Fibroblast of gingiva (primary cell): ENCODE measurements at places on chromosomes 7 and 10.

DNA sequence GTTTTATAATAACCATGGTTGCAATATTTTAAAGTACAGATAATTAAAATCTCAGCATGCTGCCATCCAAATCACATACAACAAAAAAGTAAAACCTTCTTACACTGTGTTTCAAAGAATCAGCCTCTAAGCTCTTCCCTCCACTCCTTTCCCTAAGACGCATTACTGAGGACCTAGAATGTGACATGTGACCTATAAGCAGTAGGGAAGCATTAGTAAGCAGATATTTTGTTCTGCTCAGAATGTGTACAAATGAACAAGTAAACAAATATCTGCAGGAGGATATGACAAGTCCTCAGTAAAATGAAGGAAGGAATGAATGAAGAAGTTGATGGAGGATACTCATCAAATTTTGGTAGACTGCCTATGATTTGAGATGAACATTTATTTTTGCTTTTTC, 49.1 kb downstream of the RAB11FIP2 start:
- no peak for DNase-seq

DNA sequence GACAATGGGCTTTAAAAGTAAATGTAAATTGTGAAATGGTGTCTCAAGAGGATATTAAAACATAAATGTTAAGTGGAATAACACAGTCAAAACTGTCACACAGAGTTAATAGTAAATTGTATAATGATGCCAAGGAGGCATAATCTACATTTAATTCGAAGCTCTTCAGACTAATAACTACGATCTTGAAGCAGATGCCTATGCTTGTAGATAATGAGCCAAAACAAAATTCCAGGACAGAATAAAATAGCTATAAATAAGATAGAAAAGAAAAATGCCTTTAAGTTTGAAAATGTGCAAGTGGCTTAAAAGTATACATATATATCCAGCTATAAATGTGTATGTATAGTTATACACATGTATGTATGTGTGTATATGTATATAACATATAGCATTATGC, 17.5 kb downstream of the TWIST1 start:
- no peak for DNase-seq

GRCh38 chr10:75655791-75656451, 224.5 kb downstream of the LRMDA start:
- peak; percentile 32 for DNase-seq

DNA sequence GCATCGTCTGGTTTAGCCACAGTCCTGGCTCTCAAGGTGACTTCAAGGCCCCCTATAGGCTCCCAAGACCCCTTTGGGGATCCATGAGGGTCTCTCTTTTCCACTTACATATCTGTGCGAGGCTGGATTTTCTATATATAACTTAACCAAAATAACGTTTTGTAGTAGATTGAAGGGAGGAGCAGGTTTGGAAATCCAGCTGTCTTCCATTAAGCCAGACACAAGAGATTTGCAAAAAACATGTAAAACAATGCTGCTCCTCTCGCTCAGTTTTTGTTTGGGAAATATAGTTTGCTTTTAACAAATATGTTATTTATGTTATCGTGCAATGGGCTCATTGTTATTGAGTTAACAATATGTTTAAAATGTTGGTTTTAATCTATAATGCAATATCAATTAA, 811.2 kb downstream of the TYW1 start:
- no peak for DNase-seq

- DNase-seq = no peak
Measured at GRCh38 chr7:135189221-135189662, 18.7 kb upstream of the CYREN start.

GRCh38 chr7:1053002-1053411, 8.7 kb downstream of the GPR146 start:
- no peak for DNase-seq

DNA sequence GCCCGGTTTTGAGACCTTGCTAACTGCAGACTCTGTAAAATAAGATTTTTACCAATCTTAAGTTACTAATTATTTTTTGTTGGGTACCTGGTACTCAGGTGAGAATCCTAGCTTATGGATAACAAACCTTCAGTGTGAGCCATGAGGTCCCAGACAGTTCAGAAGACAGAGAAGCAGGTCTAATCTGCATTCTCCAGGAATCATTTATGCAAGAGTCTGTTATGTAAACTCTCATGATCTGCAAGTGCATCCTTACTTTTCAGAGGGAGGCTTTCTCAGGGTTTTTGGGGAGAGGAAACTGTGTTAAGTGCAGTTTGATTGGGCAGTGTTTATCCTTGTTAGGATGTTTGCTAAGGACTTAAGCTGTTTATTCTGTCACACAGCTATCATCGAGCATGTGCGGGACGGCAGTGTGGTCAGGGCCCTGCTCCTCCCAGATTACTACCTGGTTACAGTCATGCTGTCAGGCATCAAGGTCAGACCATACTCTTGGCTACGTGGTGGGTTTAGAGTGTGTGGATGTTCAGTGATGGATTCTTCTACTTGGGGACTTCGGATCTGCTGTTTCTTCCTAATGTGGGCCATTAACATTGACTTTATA, 50.2 kb downstream of the SND1 start:
- DNase-seq = no peak

DNA sequence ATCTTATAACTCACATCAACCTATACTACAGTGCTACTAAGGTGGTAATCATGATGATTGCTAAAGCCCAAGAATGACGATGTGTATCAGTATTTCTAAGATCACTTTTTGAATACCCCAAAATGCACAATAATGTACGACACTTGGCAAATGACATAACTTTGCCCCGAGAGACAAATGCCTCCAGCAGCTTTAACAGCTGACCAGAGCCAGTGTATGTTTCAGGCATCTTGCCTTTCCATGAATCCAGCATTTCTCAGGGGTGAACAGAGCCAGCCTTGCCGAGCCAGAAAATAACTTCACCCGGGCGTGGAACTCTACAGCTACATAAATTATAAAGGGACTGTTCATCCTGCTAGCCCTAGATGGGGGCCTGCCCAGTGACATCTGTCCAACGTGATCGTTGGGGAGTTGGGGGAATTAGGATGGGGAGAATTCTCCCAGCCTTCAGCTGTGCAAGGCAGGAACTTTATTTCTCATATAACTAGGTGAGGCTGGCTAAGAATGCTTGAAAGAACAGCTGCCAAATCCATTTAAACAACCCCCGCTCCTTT, 1.8 kb downstream of the IGFBP3 start:
- no peak for DNase-seq

- peak; percentile 81 for DNase-seq
Measured at GRCh38 chr7:117269417-117269816, 53.4 kb downstream of the WNT2 start.

DNA sequence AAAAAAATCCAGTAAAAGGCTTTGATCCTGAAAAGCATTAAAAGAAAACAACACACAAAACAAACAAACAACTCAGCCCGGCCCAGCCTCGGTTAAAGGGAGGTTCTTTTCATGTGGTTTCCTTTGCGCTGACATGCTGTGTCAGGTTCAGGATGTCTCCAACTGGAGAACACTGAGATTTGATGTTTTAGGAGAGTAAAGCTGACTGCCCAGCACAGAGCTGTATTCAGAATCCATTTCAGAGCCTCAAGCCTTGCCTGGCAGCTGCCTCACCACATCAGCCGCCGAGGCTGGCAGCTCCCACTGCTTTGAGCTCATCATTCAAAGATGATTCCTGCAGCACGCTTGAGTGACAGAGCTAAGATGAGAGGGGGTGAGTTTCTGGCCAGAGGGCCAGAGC, 205.8 kb upstream of the LYZL1 start:
- DNase-seq = no peak

GRCh38 chr10:86956848-86957448, 467 bp downstream of the MMRN2 start:
- DNase-seq = no peak

GRCh38 chr10:28761084-28761846, 83.9 kb downstream of the BAMBI start:
- no peak for DNase-seq

GRCh38 chr10:17220652-17221100, 7.4 kb upstream of the VIM start:
- peak; percentile 56 for DNase-seq

DNA sequence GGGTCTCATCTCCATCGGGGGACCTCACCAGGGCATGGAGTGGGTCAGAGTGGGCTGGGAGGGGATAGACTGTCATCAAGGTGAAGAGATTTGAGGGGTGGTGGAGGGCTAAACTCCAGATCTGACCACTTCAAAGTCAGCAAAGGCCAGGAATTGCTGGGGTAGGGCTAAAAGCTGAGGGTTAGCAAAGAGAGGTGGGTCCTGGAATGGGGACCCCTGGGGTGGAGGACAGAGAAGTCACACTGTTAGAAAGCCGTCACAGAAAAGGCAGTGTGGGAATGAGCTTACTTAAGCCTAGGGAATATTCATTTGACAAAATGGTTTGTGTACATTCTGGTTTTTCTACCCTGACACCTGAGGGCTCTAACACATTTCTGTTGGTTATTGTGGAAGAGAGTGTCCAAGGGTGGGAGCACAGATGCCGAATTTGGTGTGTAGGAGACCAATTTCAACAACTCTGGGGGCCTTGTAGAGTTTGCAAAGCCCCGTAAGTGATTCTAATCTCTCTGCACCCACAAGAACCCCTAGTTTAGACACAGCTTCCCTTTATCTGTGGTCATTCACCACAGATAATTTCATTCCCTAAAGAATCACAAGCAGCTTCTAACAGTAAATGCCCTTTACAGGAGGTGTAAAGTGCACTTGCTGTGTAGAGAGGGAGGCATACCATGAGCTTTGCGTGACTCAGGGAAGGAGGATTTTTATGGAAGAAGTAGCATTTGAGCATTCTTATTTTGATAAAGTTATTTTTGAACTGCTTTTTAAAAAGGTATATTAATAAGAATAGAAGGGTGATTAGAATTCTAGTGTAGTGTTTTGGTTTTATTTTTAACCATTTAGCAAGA, 6.4 kb downstream of the FBH1 start:
- DNase-seq = no peak

- peak; percentile 8 for DNase-seq
Measured at GRCh38 chr10:29377333-29377961, 88.6 kb downstream of the LYZL1 start.

DNA sequence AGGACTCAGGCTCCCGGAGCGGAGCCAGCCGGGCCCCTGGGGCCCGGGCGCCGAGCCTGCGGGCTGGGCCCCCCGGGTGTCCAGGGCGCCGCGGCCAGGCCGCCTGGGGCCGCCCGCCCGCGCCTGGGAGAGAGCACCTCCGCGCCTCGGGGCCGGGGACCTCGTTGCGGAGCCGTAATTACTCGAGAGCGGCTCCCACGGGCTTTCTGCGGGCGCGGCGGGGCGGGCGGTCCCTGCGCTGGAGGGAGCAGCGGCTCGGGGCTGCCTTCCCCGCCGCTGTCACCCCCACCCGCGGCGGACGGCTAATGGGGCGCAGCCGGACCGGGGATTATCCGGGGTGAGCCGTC, 1.5 kb downstream of the GNB2 start:
- DNase-seq = no peak

DNA sequence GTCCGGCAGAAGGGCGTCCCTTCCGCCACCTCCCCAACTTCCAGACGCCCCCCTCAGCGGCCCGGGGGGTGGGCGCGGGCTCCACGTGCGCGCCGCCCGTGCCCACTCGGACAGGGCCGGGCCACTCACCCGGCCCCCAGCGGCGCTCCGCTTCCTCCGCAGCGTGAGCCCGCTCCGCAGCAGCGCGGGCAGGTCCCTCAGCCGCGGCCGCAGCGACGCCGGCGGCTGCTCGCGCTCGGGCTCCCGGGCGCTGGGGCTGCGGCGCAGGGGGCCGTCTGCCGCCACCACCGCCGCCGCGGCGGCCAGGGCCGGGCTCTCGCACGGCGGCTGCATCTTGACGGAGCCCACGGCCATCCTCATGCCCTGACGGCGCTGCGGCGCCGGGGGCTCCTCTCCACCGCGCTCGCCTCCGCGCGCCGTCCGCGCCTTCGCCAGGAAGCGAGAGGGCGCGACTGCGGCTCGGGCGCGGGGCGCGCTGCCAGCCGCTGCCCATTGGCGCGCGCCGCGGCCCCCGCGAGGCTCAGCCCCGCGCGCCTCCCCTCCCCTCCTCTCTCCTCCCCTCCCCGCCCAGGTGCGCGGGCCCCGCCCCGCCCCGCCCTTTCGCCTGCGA, at the start of gene RAPGEF5:
RAPGEF5 (minus strand) TSS at position 454 of the 610 bp plus-strand sequence; CDS start at position 360, 94 bp downstream.
- DNase-seq = no peak

DNA sequence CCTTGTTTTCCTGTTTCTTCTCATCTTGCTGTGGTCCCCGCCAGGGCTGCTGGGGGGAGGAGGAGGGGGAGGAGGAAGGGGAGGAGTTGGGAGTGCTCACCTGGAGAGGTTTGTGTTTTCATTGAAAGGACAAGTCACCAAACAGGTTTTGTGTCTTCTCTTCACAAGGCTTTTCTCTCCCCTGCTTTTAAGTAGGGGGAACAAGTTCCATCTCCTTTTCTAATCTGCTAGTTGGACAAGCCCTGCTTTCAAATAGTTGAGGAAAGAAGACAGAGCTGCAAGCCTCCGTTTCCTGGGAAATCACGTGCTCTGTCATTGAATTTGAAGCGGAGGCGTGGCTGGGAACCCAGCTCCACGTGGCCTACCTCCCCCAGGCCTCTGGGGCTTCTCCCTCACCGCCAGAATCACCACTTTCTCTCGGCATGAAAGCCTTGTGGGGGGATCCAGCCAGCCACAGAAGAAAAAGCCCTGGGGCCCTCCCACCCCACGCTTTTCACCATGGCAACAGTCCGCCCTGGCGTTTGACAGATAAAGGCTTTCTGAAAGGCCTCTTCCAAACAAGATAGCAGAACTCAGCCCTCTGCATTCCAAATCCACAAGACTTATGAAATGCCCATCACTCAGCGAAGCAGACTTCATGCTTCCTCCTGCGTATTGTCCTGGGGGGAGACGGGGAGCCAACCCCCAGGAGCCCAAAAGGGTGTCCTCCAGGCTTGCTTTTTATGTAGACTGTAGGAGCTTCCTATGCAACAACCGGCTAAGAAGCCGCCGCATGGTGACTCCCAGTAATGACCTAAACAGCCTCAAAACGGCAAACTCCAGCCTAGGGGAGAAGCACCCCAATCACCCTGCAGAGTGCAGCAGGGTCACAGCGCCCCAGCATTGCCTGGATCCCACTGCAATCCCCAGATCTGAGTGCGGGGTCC, 51.7 kb downstream of the PROSER2 start:
- no peak for DNase-seq

- DNase-seq = no peak
Measured at GRCh38 chr10:44337081-44337480, 47.8 kb downstream of the CXCL12 start.

DNA sequence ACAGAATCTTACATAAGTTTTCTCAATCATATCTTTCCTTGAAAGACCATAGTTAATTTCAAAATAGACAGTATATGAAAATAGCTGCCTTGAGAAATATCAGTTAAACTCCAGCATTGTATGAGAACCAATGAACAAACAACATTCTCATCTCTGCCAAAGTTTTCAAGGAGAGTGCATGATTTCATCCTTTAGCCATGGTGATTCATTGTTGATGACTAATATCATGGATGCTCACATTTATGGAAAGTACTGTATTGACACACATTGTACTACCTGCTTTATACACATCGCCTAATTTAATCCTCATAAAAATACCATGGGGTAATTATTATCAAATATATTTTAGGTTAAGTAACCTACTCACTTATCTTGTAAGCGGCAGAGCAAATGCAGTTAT, 250.3 kb downstream of the CNTNAP2 start:
- peak; percentile 28 for DNase-seq

- peak; percentile 16 for DNase-seq
Measured at GRCh38 chr10:21030091-21030490, 133.0 kb upstream of the NEBL start.
